ENCODE measurements at places on chromosomes 4 and X.

GRCh38 chr4:168696826-168697225 is 200.0 kb downstream of the PALLD start:
- no peak for DNase-seq

DNA sequence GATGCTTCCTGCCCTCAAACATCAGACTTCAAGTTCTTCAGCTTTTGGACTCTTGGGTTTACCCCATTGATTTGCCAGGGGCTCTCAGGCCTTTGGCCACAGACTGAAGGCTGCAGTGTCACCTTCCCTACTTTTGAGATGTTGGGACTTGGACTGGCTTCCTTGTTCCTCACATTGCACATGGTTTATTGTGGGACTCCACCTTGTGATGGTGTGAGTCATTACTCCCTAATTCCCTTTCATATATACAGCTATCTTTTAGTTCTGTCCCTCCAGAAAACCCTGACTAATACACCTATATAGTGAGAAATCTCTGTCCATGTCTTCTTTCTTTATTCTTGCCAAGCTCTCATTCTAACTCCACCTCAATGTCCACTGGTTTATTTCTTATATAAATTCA is 736.9 kb upstream of the HS3ST1 start:
- DNase-seq: no peak

DNA sequence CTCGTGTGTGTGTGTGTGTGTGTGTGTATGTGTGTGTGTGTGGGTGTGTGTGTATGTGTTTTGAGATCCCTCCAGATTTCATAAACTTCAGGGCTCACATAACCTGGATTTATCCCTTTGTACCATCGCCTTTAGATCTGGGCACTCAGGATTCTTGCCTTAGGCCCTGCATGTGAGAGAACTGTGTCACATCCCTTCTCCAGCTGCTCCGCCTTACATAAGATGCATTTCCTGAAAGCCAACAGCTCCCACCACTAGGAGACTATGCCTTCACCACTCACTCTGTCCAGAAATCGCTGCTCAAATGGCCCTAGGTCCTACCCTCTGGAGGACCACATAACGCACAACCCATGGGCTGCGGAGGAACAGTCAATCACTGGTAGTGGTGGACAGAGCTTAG is 348.8 kb downstream of the CCSER1 start:
- DNase-seq: no peak

GRCh38 chr4:36740796-36741310 is 459.4 kb downstream of the DTHD1 start:
- no peak for DNase-seq

DNA sequence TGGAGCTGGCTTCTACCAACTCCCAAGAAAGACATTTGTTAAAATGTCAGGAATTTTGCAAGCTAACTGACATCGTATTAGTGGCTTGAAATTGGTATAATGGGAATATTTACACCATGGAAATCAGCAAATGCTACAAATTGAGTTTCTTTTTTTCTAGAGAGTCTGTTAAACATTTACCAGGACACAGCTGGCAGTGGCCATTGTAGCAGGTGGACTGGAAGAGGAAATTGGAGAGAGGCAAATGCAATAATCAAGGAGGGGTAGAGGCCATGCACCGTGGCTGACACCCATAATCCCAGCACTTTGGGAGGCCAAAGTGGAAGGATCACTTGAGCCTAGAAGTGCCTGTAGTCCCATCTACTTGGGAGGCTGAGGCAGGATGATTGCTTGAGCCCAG is 32.9 kb upstream of the TSR2 start:
- DNase-seq: no peak

DNA sequence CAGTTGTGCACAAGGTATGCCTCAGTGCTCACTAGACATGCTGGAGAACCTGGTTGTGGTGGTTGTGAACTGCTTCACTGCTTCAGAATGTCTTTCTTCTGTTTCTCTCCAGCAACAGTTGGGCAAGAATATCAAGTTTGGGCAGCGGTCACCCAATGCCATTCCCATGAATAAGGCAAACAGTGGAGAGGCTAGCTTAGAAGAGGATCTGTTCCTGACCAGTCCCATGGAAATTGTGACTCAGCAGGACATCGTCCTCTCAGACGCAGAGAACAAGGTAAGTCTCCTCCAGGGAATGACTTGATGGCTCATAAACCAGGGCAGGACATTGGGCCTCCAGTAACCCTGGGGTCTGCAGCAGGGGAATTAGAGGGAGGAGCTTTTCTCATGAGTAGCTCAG is 79.9 kb downstream of the AASDH start:
- no peak for DNase-seq

GRCh38 chrX:20796450-20796849 is 529.7 kb upstream of the RPS6KA3 start:
- no peak for DNase-seq

DNA sequence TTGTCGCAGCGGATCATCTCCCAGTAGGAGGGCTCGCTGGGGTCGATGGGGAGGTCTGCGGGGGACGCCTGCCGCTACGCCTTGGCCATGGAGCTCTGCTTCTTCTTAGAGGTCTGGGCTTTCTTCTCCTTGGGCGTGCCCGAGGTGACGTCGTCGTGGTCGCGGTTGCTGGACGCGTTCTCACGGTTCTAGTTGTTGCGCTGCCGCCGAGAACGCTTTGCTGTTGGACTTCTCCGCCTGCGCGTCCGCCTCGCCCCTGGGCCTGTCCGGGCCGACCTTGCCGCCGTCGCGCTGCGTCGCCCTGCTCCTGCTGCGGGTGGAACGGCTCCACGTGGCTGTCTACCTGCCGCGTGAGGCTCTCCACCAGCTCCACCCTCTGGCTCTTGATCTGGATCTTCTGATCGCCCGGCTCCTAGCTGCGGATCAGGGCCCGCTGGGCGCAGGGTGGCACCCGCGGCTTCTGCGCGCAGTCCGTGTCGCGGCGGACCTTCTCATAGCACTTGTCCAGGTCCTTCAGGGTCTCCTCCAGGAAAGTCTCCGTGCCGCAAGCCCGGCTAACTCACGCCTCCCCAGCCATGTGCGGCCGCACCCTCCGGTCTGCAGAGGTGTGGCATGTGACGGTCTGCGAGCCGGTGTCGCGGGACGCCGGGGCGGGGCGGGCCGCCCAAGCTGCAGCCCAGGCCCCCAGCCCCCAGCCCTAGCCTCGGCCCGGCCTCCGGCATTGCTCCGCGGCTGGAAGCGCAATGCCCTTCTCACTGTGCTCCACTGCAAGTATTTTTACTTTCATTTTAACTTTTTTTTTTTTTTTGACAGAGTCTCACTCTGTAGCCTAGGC is 40.5 kb upstream of the OGT start:
- DNase-seq: no peak

- no peak for DNase-seq
Observed at GRCh38 chrX:23369027-23369426, 34.4 kb downstream of the PTCHD1 start.

- DNase-seq: no peak
Observed at GRCh38 chrX:41602816-41603345, 85.9 kb upstream of the GPR34 start.

- DNase-seq: peak; percentile 47
Observed at GRCh38 chr4:110636680-110637407, 14.0 kb upstream of the PITX2 start.

- no peak for DNase-seq
Observed at GRCh38 chr4:8303081-8303480, 33.5 kb downstream of the HTRA3 start.

DNA sequence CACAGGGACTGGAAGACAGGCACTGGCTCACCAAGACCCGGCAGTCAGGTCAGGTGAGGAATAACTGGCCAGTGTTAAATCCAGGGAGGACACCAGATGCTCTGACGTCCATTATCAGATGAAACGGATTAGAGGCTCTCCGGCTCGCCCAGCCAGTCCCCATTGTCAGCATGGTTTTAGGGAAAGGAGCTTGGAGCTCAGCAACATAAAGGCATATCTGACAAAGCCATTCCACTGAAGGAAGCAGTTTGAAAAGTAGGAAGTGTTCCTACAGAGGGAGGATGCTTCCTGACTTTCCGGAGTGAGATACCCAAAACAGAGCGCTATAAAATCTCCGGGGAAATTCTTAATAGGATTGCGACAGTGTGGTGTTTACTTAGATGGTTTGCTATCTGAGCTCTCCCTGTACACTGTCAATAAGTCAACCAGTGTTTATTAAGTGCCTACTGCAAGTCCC is 14.8 kb downstream of the NDNF start:
- peak; percentile 96 for DNase-seq
